Dermis blood vessel endothelial cell (primary cell): ENCODE measurements at places on chromosomes 7 and 10. TPM values are rescaled to one million over a fixed set of nuclear protein-coding genes. Genes with fewer than 3 reads are reported as not detected.

AGAP9 gene
- total RNA-seq: 1.7 and 2.2 TPM in 2 replicates

MET gene
- 66.4 and 113 TPM in 2 replicates for total RNA-seq

NAT16 gene
- total RNA-seq: not detected in 2 replicates

AKR1D1 gene
- not detected in 2 replicates for total RNA-seq

ADIRF gene
- 12.8 and 23.8 TPM in 2 replicates for total RNA-seq

GCK gene
- 0.23 TPM in 1 of 2 replicates, not detected in the other for total RNA-seq

MDH2 gene
- 34.0 and 52.2 TPM in 2 replicates for total RNA-seq

STEAP1B gene
- 24.5 and 33.4 TPM in 2 replicates for total RNA-seq
